KBM-7 (cell line): ENCODE measurements at places on chromosomes 1 and 21.
A peak's percentile ranks its signal among the peaks of the same experiment; 100 is the strongest.

- DNase-seq = peak; percentile 32
These were observed 71.2 kb downstream of the VWA5B1 start for GRCh38 chr1:20361805-20362381.

- no peak for DNase-seq
These were observed 121.1 kb downstream of the PSMG1 start for GRCh38 chr21:39062196-39062595.

DNA sequence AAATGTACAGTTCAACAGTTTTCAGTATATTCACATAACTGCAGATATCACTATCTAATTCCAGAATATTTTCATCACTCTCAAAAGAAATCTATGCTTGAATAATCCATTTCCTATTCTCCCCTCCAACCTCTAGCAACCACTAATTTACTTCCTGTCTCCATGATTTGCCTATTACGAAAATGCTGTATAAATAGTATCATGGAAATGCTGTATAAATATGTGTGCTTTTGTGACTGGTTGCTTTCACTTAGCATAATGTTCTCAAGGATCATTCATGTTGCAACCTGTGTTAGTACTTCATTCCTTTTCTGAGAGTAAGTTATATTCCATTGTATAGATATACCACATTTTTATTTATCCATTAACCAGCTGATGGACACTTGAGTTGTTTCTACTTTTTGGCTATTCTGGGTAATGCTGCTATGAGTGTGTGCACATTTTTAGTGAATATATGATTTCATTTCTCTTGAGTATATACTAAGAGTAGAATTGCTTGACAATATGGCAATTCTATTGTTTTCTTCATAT, 115.6 kb downstream of the TNFSF18 start:
- DNase-seq = no peak

- no peak for DNase-seq
These were observed 576.0 kb downstream of the KIF26B start for GRCh38 chr1:245730801-245731200.

- DNase-seq = no peak
These were observed 37.2 kb upstream of the TSPAN2 start for GRCh38 chr1:115126516-115126915.

DNA sequence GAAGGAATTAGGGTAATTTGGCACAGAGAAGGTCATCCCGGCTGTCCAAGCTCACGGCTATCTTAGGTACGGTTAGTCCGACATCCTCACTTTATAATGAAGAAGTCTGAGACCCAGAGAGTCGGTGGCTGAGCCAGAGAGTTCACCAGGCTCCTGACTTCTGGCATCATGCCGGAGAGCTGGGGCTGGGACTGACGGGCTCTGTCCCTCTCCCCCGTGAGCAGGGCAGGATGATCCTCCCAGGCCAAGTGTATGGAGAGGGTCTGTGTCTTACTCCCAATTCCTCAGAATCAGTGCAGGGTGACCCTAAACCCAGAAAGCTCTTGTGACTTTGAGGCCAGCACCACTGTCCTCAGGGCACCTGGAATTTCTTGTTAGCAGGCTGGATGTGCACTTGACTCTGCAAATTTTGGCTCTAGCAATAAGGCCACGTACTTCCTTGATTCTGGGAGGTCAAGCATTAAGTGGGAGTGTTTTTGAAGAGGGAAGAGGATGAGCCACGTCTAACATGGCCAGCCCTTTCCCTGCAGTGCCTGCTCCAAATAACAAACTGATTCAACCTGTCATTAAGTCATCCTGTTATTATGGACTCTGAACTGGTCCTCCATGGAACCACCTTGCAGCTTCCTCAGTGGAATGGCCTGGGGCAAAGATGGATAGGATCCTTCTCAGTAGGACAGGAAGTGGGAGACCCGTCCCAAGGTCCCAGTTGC, 20.8 kb upstream of the BTG2 start:
- DNase-seq = no peak

DNA sequence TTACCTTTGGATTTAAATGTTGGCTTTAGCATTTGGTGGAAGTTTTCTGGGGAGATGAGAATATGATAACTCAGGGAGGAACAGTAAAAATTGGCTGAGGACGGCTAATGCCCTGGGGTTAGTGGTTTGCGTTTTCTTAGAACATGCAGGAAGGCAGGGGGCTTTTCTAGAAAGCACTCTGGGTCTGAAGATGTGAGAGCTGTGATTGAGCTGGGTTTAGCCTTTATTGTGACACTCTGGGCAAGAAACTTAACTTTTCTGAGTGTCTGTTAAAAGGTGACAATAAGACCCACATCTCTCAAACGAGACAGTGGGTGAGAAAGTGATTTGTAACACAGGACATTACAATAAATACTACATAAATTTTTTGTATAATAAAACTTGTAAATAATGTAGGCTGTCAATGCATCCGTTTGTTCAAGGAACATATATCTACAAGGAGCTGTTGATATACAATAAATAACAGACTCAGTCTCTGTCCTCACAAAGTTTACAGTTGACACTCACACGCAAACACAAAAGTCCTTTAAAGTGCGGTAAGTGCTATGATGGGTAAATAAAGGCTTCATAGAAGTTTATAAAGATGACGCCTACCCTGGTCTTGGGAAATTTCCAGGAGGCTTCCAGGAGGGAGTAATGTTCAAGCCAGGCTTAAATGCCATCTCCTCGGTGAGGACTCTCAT, 49.5 kb upstream of the MRPS6 start:
- DNase-seq = no peak

DNA sequence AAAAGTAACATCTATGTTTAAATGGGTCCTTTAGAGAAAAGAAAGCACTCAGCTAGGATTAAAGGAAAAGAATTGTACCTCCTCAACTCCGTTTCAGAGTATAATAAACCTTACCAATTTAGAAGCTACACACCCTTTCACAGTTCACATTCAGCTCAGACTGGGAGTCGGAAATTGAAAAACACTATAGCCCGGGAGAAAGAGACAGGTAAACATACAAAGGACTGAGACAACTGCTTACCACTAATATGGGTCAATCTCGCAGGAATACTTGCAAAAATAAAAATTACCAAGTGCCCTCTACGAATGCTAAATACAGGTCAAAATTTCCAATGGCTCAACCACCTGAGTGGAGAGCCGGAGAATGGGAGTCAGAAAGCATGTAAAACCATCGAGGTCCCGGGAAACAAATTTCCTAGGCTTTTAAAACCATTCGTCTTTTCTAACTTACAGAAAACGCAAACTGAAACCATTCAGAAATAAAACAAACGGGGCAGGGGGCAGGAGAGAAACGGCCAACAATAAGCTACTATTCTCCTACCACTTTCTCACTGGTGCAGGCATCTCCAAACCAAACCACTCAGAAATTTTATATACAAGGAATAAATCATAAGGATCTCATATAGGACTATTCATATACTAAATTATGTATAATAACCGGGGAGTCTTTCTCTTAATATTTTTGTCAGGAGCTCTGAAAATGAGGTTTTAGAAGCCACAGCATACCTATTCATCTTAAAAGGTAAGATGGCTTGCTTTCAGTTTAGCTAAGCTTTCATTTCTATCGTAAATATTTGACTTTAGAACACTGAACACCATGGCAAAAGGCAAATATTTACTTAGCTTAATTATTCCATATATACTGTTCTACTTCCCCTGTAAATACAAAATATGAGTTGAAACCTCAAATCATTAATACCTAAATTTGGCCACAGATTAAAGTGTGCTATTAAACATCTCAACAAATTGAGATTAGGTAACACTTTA, 136.5 kb downstream of the RERE start:
- DNase-seq = no peak

DNA sequence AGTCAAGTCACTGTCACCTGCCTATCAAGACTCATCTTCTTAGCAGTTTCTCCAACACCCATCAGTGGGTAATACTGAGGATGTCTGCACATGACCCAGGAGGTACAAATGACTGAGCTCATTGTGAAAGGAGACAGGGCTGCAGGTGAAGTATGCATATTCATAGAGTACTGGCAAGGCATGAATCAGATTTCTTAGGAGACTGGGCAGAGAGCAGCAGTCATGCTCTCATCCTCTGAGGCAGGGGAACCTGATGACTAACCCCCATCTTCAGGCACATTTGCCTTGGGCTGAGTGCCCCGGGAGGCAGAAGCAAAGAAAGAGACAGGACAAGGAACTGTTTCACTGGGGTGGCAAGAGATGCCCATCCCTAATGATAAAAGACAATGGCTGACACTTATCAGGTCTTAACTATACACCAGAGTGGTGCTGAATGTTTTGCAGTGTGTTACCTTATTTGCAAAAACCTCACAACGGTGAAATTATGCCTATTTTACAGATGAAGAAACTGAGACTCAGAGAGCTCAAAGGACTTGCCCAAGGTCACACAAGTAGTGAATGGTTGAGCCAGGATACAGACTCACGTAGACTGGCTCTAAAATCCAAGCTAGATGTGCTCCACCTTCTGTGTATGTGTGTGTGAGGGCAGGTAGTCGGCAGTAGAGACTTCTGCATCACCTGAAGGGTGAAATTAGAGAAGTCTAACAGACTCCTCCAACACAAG, 9.2 kb upstream of the GRHL3 start:
- DNase-seq = no peak

DNA sequence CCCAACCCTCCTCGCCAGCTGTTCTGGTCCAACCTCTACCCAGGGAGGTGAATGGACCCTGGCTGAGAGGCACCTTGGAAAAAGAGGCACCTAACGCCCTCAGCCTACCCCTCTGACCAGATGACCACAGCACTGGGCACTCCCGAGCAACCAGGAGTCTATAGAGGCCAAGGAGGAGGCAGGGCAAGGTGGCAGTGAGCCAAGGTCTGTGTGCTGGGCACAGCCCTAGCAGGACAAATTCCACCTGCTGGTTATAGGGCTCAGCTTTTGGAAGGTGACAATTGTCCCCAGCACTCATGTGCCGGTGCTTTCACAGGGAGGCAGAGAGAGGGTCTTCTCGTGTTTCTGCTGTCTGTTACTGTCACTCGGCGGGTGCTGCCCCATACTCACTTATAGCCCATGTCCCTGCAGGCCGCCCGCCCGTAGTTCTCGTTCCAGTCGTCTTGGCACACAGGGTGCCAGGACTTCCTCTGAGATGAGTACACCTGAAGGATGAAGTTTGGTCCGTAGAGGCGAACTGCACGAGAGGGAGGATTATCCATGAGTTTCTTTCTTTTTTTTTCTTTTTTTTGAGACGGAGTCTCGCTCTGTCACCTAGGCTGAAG, 27.8 kb downstream of the TMPRSS2 start:
- DNase-seq = no peak

DNA sequence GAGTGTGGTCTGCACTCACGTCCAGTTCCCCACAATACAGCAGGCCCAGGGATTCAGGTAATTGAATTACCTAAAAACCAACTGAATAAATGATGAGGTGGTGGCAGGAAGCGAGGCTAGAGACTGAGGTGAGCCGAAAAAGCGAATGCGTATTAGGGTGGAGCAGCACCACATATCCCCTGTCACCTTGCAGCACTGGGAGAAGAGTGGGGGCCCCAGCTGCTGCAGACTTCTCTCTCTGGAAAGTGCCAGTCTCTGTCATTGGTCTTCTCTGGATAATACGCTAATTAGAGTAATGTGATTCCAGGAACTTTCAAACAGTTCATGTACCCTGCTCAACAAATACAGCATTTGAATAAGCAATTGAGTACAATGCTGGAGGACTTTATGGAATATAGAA, 199.0 kb downstream of the RPS6KC1 start:
- no peak for DNase-seq

DNA sequence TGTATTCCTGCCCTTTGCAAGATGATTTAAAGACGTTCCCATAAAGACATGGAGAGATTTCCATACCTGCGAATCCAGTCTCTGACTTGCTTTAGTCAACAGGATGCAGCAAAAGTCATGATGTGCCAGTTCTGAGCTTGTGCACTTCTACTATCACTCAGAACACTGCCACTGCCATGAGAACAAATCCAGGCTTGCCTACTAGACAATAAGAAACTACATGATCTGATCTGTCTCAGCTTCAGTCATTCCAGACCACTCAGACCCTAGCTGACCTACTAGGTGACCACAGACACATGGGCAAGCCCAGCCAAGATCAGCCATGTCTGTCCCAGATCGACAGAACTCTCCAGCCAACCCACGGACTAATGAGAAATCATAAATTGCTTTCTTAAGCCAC, 219.2 kb downstream of the RRAGC start:
- DNase-seq = no peak

DNA sequence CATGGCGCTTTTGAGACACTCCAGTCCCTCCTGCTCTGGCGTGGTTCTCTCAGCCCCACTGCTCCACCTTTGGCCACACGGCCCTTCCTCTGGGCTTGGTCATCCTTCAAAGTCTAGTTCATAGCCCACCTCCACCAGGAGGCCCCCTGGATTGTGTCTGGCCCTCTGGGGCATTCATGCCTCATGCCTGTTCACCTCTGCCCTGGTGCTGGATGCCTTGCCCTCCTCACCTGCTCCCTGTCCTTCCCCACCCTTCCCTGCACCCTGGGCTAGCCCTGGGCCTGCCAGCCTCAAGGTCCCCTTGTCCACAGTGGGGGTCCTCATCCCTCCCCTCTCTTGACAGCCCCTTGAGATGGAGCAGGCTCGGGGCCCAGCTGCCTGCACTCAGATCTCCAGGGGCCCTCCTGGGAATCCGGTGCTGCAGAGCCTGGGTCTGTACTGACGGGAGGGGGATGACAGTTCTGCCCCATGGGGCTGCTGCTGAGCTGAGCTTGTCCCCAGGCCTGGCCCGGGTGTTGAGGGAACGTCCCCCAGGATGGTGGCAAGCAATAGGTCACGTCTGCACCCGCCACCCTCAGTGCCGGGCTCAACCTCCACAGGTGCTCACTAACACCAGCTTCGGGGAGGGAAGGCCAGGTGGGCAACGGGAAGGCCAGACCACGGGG, 18.4 kb downstream of the PRXL2B start:
- DNase-seq = no peak

DNA sequence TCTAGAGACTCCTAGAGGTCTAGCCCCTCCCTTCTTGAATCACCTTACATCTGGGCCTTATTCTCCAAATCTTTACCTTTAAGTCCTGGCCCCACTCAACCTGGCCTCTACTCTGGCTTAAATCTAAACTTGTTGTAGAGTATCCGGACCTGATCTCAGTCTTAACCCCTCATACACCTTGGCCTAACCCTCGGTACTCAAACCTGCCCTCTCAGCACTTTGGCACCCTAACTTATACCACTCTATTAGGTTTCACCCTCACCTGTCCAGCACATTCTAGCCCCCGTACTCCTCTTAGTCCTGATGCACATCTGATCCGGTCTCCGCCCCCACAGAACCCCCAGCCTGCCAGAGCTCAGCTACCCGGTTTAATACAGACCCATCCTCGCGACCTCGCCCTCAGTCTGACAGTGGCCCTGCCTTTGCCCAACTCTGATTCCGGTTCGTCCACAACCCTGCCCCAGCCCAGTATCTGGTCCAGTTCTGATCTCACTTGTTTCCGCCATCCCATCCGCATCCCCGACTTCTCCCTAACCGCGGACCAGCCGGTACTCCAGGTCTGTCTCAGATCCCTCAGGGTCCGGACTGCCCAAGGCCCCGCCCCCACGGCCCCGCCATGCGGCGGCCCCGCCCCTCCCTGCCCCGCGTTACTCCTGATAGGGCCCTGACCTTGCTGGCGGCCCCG, 1.5 kb downstream of the TRIM62 start:
- DNase-seq = no peak

GRCh38 chr1:51727366-51727765, 110.5 kb downstream of the OSBPL9 start:
- DNase-seq = no peak
